ENCODE measurements at places on chromosomes 5 and 9. TPM values are rescaled to one million over a fixed set of nuclear protein-coding genes. Genes with fewer than 3 reads are reported as not detected.

EQTN gene
- not detected for total RNA-seq

AQP3 gene
- total RNA-seq: not detected

MED22 gene
- total RNA-seq: 19.7 TPM

SHISAL2B gene
- not detected for total RNA-seq

Data from SJSA1 (cell line).